Activated naive CD4-positive, alpha-beta T cell treated with anti-CD3 and anti-CD28 coated beads, Interleukin-2, amount 10 ng/mL, durations not matched to agents 7 days and 5 days (primary cell): ENCODE measurements at places on chromosomes 5 and 9.

- DNase-seq: no peak
These were observed 75.2 kb downstream of the FCHO2 start for GRCh38 chr5:73030995-73031394.

DNA sequence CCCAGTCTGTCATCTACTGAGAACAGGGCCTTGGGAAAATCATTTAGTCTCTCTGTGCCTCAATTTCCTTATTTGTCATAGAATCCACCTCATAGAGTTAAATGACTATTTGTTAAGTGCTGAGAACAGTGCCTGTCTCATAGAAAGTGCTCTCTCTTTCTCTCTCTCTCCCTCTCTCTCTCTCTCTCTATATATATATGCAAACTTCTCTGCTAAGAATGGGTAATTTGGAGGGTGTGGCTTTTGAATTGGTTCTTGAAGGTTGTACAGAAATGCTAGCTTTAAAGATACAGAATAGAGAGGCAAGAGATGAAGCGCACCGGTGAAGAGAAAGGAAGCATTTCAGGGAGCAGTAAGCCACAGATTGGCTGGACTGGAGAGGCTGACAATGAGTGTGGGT lies 197.4 kb downstream of the FBN2 start:
- no peak for DNase-seq

- DNase-seq: no peak
These were observed 483.3 kb downstream of the DMAC1 start for GRCh38 chr9:7316166-7316795.

DNA sequence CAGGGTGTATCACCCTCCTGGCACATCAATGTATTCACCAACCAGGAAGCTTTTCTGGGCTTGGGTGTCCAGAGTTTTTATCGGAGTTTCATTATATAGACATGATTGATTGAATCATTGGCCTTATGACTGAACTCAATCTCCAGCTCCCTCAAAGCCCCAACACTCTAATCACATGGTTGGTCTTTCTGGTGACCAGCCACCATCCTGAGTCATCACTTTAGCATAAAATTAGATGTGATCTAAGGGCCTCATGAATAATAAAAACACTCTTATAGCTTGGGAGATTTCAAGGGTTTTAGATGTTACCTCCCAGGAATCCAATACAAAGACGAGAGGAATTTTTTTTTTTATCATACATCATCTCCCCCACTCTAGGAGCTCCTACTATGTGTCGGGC lies 7.7 kb upstream of the PBX3 start:
- no peak for DNase-seq
